ENCODE measurements at places on chromosomes 11 and 22.

DNA sequence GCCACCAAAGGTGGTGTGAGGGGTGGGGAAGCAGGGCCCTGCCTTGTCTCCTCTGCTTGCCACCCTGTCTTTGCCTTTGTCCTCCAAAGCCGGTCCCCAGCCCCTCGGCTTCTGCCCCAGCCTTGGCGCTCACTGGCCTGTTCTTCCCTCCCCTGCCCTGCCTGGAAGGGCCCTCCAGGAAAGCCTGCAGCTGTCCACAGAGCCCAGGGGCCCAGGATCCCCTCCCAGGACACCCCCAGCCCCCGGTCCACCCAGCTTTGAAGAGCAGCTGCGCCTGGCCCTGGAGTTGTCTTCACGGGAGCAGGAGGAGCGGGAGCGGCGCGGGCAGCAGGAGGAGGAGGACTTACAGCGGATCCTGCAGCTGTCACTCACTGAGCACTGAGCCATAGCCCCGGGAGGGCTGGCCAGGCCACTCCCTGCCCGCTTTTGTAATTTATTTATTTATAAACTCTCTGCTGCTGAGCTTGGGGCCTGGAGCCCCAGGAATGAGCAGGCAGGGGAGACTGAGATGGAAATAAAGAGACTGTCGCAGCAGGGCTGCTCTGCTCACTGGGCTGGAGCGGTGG lies 1.3 kb upstream of the SSH3 start:
- no peak for DNase-seq

- DNase-seq: no peak
Measured at GRCh38 chr11:85791409-85791990, 19.4 kb downstream of the SYTL2 start.

DNA sequence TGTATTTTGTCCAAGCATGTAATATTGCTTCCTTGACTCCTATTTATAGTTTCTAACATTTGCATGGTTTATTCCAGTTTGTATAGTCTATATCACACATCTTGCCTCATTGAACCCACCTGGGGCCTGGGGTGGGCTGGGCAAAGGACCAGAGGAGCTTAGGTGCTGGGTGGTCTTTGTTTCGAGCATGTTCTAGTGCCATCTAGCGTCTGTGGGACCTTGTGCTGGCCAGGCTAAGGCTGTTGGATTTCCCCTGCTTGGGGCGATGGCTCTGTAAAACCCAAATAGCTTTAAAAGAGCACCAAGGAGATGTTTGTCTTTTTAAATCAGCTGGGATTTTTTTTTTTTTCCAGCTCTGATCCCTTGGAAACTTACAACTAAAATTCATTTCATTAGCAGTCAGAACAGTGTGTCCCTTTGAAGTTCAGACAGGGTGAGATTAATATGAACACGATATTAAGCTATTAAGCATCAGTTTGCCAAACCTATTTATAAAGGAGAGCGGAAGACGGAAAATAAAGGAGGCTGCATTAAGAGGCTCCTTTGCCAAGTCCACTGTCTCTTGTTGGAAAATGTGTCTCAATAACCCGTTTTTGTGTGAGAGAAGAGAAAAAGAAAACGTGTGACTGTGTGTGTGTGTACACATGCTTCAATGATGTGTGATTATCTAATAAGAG lies 157.4 kb downstream of the COMMD9 start:
- DNase-seq: no peak

DNA sequence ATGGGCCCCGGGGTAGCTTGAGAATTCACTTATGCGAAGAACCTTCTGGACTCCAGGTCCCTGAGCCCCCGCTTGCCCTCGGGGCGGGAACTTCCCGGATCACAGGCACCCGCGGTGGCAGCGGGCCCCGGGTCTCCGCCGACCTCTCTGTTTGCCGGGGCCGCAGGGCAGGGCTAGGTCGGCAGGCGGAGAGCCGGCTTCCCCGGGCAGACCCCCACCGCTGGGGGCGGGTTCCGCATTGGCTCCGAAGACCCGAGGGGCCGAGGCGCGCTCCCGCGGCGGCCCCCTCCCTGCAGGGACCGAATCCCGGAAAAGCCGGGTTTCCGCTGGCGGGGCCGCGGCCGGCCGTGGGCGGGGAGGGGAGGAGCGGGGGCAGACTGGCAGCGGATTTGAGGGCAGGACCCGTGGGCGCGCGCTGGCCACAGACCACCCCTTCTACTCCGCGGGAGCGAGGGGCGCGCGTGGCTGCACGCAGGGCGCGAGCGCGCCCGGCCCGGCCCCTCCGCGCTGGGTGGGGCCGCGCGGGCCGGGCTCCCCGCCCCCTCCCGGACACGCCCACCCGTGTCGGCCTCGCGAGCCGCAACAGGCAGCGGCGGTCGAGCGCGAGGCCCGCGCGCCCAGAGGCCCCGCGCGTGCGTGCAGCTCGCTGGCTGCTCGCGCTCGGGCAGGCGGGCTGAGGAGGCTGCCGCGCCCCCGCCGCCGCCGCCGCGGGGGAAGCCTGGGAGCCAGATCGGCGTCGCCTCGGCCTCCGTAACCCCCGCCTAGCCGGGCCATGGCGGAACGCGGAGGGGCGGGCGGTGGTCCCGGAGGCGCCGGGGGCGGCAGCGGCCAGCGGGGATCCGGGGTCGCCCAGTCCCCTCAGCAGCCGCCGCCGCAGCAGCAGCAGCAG lies at the start of gene PACS1:
Gene PACS1 (plus strand): TSS at position 558 of the 889 bp plus-strand sequence. CDS start 215 bp downstream, at position 773.
- no peak for DNase-seq

DNA sequence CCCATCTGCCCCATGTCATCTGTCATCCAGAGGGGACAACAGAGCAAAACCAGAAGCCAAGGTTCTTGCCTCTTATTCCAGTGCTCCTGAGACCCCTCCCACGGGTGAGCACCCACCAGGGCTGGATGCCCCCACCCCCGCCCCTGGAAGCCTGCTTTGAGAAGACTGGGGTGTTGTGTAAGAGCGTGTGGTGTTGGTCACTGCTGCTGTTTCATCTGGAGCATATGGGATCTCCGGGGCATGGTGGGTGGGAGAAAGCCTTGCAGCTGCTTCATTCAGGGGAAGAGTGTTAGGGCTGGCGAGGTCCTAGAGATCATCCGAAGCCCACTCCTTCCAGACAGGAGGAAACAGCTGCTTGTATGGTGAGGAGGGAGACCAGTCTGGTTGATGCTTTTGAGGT lies 54.1 kb downstream of the CHRDL2 start:
- DNase-seq: no peak

GRCh38 chr11:113778111-113778910 lies 1.3 kb upstream of the CLDN25 start:
- DNase-seq: no peak

DNA sequence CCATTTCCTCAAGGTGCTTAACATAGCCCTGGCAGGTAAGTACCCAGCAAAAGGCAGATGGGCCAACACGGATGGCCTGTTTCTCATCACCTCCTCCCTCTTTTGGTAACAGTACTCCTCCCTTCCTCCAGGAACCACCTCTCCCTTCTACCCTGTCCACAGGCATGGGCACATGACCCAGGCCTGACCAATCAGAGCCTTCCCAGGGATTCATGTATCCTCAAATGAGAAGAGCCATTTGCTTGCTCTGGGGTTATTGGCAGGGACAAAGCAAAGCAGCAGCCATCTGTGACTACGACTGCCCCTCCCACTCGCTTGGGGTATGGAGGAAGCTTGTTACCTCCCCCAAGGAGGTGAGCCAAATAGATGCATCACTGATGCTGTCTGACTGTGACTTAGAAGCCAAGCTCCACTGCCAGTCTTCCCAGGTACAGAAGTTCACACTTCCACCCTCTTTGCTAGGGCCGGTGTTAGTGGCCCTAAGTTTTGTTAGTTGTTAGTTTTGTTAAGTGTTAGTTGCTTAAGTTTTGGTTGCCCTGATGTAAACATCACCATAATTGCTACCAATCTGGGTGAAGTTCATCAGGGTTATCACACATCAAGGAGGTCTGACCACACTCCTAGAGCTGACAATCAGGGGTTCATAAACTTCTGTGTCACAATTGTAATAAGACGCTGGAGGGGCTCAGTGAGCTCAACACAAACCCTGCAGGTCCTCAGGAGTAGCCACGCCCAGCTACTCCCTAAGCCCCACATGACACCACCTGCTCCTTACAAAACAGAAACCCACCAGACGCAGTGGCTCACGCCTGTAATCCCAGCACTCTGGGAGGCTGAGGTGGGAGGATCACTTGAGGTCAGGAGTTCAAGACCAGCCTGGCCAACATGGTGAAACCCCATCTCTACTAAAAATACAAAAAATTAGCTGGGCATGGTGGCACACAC lies 57.3 kb downstream of the ARFGAP3 start:
- no peak for DNase-seq

DNA sequence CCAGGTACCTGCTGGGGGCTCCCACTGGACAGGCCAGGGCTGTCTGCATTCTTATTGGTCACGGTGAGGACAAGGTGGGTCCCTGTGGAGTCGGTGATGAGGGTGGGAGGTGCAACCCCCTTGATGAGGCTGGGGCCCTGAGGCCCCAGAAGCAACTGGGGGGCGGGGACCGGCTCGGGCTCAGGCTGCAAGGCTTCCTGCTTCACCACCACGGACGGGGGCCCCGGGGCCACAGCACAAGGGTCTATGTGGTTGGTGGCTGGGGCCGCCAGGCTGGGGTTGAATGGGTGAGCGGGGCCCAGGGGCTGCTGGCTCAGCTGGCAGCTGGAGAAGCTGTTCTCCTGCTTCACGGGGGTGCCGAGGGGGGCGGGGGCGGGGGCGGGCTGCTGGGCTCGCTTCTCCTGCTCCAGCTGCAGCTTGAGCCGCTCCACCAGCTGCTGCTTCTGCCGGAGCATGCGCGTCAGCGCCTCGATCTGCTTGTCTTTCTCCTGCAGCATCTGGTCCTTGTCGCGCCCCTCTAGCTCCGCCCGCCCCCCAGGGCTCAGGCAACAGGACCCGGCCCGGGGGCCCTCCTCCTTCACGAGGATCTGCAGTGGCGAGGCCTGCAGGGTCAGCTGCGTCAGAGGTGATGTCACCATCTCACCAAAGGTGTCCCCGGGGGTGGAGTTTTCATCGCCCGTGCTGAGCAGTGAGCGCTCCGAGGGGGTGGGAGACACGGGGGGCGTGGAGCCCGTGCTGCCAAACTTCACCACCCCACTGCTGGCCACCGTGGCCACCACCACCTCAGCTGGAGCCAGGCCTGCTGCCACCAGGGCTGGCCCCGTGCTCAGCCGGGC lies 48.2 kb downstream of the SGSM3 start:
- DNase-seq: no peak

DNA sequence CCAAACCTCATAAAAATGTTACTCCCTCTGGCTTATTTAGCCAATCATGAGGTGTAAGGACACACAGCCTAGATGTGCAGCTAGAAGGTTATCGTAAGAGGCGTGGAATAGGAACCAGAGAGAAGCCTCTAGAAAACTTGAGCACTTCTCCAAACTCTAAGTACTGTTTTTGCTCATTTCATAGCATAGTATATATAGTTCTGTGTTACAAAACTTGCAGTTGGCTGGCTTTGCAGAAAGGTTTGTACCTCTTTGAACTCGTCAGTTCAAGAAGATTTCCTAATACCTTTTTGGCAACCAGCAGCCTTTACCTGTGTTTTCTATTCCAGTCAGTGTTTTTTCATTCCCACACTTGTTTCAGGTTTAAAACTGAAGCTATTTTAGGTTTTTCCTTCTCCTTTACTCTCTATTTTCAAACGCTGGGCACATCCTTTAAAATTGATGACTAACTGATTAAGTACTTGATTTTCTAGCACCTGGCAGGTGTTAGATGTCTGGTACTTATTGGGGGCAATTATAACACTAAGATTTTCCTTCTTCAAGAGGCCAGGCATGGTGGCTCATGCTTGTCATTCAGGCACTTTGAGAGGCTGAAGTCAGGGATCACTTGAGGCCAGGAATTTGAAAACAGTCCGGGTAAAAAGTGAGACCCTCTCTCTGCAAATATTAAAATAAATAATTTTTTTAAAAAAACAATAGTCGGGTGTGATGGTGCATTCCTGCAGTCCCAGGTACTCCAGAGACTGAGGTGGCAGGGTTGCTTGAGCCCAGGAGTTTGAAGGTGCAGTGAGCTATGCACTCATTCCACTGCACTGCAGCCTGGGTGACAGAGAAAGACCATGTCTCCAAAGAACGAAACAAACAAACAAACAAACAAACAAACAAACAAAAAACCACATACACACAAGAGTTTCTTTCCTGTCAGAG lies 125.2 kb downstream of the LRRC4C start:
- no peak for DNase-seq

DNA sequence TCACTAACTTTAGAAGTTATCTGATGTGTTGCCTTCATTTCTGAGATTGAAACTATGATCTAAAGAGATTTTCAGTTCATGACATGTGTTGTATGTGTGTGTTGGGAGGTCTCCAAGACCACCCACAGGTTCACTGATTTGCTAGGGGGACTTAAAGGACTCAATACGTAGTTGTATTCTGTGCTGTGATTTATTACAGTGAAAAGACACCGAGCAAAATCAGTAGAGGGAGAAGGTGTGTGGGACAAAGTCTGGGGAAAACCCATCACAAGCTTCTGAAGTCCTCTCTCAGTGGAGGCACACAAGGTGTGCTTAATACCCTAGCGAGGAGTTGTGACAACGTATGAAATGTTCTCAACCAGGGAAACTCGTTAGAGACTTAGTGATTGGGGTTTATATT lies 35.6 kb downstream of the RNF169 start:
- DNase-seq: no peak

DNA sequence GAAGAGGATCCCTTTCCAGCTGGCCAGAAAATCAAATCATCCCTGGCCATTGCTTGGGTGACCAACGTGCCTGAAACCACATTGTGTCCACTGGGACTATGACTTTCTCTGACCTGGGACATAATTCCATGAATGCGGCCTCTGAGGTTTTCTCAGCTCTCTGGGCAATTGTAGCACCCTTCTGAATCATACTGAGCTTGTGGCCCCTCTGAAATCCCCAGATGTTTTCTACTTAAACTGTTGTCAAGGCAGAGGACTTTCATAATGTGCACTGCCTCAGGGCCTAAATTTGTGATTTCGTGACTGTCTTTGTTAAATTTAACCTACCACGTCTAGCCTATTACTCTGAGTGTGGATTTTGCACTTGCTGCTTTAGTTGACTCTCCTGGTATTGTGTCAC lies 321.1 kb upstream of the PLET1 start:
- DNase-seq: no peak

GRCh38 chr22:25002241-25002985 lies 49.9 kb downstream of the KIAA1671 start:
- no peak for DNase-seq

DNA sequence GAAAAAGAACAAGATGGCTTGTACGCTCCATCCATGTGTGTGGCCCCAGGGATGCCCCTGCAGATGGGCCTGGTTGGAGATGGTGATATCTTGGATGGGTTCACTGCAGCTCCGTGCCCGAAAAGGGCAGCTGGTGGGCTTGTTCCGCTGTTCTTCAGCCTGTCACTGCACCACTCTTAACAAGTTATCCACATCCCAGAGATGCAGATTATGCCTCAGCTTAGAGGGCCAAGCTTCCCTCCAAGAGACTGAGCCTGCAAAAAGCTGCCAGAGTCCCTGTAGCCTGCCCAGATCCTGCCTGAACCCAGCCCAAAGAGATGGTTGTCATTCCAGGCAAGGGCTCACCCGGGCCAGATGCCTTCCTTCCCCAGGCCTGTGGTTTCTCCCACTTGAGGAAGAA lies 308.0 kb downstream of the OPCML start:
- DNase-seq: no peak

DNA sequence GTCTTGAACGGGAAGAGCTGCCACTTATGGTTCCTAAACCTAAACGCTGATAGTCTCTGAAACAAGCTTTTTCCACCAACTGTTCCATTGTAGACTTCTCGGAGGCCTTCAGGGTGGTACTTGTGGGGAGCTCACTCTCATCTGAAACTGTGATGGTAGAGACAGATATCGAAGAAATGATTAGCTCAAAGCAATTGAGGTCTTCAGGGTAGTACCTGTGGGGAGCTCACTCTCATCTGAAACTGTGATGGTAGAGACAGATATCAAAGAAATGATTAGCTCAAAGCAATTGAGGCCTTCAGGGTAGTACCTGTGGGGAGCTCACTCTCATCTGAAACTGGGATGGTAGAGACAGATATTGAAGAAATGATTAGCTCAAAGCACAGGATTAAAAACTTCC lies 175.7 kb downstream of the SWAP70 start:
- DNase-seq: no peak
